ENCODE measurements at places on chromosomes 3 and 15. TPM values are rescaled to one million over a fixed set of nuclear protein-coding genes. Genes with fewer than 3 reads are reported as not detected.

ANKRD63 gene
- not detected for total RNA-seq

CCDC54 gene
- not detected for total RNA-seq

AGBL1 gene
- total RNA-seq, result not detected

NGRN gene
- 52.7 TPM for total RNA-seq

SKOR1 gene
- total RNA-seq, result not detected

SOX14 gene
- total RNA-seq, result not detected

CKMT1B gene
- 87.1 TPM for total RNA-seq

LDHAL6B gene
- total RNA-seq, result not detected

MCCC1 gene
- total RNA-seq, result 6.6 TPM

TLNRD1 gene
- 28.1 TPM for total RNA-seq

PDHB gene
- total RNA-seq, result 92.6 TPM

C3orf22 gene
- not detected for total RNA-seq

LRRC49 gene
- 13.7 TPM for total RNA-seq

DNAJA4 gene
- total RNA-seq, result 3.2 TPM

C3orf70 gene
- not detected for total RNA-seq

CATSPER2 gene
- total RNA-seq, result 0.78 TPM
